ENCODE measurements at places on chromosomes 2 and 18. TPM values are rescaled to one million over a fixed set of nuclear protein-coding genes. Genes with fewer than 3 reads are reported as not detected.

The OTOS gene
- total RNA-seq, result not detected

The CFAP53 gene
- 2.8 TPM for total RNA-seq

The OSR1 gene
- 37.8 TPM for total RNA-seq

The ABCB11 gene
- not detected for total RNA-seq

The CD8B2 gene
- total RNA-seq, result not detected

The DPYSL5 gene
- total RNA-seq, result not detected

The AQP12B gene
- not detected for total RNA-seq

The RFX8 gene
- total RNA-seq, result 0.82 TPM

The LCLAT1 gene
- total RNA-seq, result 27.8 TPM

The FAM237A gene
- not detected for total RNA-seq

The GPR45 gene
- not detected for total RNA-seq

The HSBP1L1 gene
- 14.2 TPM for total RNA-seq

The CNDP1 gene
- not detected for total RNA-seq

The DNAJC5G gene
- total RNA-seq, result not detected

The SLC11A1 gene
- 0.17 TPM for total RNA-seq

The ZNF512 gene
- total RNA-seq, result 13.7 TPM

The MAP4K4 gene
- 212 TPM for total RNA-seq

The GKN2 gene
- not detected for total RNA-seq

The KCNJ3 gene
- not detected for total RNA-seq

The TPRKB gene
- total RNA-seq, result 23.8 TPM

The CD207 gene
- not detected for total RNA-seq

The CCDC68 gene
- not detected for total RNA-seq

The SPP2 gene
- total RNA-seq, result not detected

The TTN gene
- under 0.01 TPM for total RNA-seq

The EHBP1 gene
- 101 TPM for total RNA-seq

The ZNF892 gene
- total RNA-seq, result 8.9 TPM

The ASXL2 gene
- 15.2 TPM for total RNA-seq

The ERICH2 gene
- 1.7 TPM for total RNA-seq

The FHL2 gene
- total RNA-seq, result 173 TPM

The NLRC4 gene
- not detected for total RNA-seq

The NAT8 gene
- not detected for total RNA-seq

The STAT4 gene
- total RNA-seq, result 2.6 TPM

The CRACDL gene
- total RNA-seq, result 5.2 TPM

The CCL20 gene
- total RNA-seq, result 0.33 TPM

The DOK6 gene
- not detected for total RNA-seq

The ASAP2 gene
- total RNA-seq, result 40.8 TPM

The SLC30A3 gene
- total RNA-seq, result 0.17 TPM

The XDH gene
- total RNA-seq, result 51.1 TPM

The PAX8 gene
- total RNA-seq, result 3.3 TPM

The TMEM182 gene
- total RNA-seq, result 6.5 TPM

The EMX1 gene
- not detected for total RNA-seq

The SPATA3 gene
- not detected for total RNA-seq

The GRHL1 gene
- 2.2 TPM for total RNA-seq

The EML6 gene
- 0.19 TPM for total RNA-seq

The ACMSD gene
- total RNA-seq, result 0.33 TPM

The TLX2 gene
- total RNA-seq, result not detected

The LRRC30 gene
- total RNA-seq, result not detected

The IL36G gene
- total RNA-seq, result not detected

The CTLA4 gene
- total RNA-seq, result not detected

The THSD7B gene
- not detected for total RNA-seq

The GALNT14 gene
- 25.4 TPM for total RNA-seq

The NPPC gene
- total RNA-seq, result not detected

The NTSR2 gene
- not detected for total RNA-seq

The TGFA gene
- total RNA-seq, result 59.2 TPM

The ZSWIM2 gene
- not detected for total RNA-seq

The ADCYAP1 gene
- total RNA-seq, result not detected

The UNC50 gene
- total RNA-seq, result 33.0 TPM

Data from mammary epithelial cell (primary cell).